ENCODE measurements at places on chromosomes 12 and 14.

GRCh38 chr12:52222692-52223091, 10.4 kb upstream of the KRT7 start:
- no peak for DNase-seq

DNA sequence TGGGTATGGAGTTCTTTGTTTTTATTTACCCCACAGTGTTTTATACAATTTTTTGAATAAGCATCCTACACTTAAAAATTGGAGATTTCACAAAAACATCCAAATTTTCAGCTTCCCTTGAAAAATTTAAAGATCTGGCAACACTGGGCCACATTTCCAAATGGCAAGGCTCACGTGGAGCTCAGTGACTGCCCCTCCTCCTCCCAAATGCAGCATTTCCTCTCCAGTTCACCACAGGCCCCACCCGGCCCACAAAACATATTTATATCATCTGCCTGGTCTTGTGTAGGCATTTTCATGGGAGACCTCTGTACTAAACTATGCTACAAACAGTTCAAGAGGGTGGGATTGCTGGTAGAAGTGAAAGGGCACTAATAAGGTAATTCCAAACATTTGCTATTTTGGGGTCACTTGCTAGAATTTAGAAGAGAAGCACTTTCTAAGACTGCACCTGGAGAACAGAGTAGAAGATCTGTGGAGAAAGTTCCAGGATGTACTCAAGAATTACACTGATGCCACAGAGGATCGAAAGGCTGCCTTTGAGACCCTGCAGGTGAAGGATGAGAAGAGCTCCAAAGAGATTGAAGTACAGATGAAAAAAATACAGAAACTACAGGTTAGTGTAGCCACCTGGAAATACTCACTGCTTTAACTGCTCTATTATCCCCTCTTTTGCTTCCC, 7.3 kb downstream of the FKBP11 start:
- peak; percentile 42 for DNase-seq

- no peak for DNase-seq
These were observed 19.0 kb upstream of the OVCH1 start for GRCh38 chr12:29516431-29516875.

DNA sequence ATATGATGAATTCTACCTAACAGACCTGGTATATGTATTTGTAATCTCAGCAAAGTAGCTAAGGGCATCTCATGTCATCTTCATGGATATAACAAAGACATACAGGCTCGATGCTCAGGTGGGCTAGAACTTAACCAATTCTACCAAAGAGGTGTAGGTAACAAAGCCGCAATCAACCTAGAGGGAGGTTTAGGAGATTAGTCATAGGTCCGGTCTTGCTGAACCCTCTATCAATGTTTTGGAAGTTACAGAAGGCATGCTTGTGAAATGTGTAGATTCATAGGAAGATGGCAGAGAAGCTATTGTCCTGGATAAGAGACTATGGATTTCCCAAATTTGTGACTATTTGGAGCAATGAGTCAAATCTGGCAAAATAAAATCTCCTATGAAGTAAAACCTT, 42.6 kb upstream of the SYCP3 start:
- no peak for DNase-seq

DNA sequence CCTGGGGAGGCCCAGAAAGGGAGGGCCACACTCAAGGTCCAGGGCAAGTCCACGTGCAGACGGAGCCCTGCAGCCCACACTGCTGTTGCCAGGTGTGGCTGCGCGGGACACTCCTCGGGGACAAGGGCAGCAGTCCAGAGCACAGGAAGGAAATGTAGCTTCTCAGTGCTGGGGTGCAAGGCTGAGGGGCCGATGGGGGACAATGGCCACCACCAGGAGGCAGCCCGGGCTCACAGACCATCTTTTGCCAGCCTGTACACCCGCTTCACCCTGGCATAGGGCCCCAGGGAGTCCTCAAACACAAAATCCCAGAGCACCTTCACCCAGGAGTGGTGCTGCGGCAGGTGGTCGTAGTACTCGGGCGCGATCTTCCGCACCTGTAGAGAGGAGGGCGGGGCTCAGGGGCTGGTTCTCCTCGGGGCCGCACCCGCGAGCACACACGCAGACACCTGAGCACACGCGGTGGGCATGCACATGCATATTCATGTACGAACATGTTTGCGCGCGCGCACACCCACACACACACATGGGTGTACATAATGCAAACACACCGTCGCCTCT, 12.8 kb downstream of the DEGS2 start:
- no peak for DNase-seq

DNA sequence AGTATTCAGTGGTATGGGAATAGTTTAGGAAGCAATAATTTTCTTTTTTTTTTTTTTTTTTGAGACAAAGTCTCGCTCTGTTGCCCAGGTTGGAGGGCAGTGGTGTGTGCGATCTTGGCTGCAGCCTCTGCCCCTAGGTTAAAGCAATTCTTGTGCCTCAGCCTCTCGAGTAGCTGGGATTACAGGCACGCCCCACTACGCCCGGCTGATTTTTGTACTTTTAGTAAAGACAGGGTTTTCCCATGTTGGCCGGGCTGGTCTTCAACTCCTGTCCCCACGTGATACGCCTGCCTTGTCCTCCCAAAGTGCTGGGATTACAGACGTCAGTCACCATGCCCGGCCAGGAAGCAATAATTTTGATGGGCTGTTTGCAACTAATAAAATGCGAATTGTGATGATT, 62.1 kb downstream of the ATG14 start:
- DNase-seq, result no peak

DNA sequence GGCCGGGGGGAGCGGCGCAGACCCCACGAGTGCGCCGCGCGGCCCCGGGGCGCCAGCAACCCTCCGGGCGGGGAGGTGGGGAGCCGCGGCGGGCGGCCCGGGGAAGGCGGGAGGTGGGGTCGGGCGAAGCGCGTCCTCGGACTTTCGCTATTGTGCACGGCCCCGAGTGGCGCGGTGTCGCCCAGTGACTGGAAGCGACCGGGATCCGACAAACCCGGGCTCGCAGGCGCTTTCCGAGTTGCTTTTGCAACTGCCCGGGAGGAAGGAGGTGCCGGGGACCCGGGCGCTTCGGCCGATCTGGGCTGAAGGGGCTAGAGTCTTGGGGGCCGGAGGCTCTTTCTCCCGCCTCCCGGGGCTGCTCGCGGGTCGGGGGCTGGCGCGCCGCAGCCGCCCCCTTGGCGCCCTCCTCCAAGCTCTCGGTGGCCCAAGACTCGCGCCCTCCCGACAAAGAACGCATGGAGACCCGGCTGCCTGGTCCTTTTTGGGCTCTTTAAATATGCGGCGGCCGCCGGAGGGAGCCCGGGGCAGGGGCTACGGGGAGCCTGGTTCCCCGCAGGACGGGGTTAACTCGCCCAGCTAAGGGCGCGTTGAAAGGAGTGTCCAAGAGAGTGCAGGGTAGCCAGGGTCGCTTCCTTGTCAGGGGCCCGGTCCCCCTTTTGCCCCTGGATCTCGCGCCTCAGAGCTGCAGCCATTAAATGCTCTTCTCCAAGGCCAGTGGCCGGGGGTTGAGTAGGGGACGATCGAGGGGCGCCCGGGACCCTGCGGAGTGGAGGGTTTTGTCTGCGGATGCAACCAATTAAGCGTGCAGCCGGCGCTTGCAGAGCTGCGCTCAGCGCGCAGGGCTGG, 1.4 kb downstream of the HMGA2 start:
- DNase-seq, result no peak

DNA sequence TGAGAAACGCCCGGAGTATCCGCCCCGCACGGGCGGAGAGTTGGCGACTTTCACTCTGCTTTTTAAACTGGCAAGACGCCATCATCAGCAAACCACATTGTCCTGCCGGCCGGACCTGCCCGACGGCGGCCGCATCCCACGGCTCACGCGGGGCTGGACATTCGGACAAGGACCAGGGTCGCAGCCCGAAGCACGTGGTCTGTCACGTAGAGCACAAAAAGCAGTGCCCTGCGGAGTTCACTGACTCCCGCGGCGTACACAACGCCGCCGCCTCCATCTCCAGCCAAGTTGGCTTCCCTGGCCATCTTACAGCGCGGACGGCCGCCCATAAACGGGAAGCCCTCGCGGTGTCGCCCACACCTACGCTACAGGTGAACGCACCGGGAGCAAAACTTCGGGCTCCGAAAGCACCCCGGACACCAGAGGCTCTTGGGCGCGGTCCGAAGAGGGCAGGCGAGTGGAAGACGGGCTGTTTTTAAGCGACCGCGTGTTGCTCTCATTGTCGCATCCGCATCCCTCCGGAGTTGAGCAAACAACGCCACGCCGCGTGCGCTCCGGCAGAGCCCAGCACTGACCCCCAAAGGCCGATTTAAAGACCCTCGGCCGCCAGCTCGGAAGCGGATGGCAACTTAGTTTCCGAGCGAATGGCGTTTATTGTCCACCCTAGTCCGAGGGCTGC, 966 bp downstream of the SINHCAF start:
- peak; percentile 13 for DNase-seq

- no peak for DNase-seq
These were observed 109.0 kb downstream of the APAF1 start for GRCh38 chr12:98754095-98754494.

DNA sequence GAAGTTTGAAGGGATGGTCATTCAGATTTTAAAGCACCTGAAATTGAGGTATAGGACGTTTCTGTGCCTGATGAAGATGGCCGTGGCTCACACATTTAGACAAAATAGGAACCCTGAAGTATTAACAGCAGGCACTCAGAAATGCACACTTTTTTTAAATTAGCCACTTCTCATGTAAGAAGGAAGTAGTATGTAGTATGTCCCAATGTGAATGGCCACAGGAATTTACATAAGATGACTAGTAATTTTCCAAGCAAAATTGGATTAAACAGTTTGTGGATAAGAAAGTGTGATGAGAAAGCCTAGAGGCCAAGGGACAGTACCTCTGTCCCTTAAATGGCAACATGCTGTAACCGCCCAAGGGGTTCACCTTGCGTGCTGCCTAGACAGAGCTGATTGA, 1.8 kb upstream of the MIS18BP1 start:
- DNase-seq, result no peak

DNA sequence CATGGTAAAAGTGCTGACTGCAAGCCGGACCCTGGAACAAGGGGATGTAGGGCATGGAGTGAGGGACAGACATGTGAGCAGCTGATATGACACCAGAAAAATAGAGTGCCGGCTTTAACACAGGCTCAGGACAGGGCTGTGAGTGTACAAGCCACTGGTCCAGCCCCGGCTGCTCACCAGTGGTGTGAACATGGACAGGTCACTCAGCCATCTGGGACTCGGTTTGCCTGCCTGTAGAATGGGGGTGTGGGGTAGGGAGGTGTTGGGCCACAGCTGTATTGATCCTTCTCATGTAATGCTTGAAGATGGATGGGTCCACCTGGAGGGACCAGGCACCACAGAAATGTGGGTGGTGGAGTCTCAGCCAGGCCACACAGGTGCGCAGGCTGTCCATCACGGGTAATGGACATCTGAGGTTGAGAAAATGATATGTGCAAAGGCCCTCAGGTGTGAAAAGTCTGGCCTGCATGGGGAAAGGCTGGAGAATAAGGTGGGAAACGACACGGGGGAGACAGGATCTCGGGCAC, 10.6 kb upstream of the KRT74 start:
- DNase-seq, result no peak

GRCh38 chr14:102316743-102317563, 2.6 kb upstream of the ZNF839 start:
- DNase-seq, result peak; percentile 96

DNA sequence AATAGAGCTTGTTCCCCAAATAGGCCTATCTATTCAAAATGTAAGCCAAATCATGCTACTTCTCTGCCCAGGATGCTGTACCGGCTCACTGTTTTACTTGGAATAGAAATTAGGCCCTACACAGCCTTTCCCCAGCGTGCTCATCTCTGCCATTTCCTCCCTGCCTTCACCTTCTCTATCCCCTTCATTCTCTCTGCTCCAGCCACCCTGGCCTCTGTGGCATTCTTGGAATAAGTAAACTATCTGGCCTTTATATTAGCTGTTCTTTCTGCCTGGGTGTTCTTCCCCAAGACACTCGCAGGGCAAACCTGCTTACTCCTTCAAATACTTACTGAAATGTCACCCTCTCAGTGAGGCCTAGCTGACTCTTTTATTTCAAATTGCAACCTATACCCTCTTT, 30.9 kb upstream of the DYRK2 start:
- no peak for DNase-seq

DNA sequence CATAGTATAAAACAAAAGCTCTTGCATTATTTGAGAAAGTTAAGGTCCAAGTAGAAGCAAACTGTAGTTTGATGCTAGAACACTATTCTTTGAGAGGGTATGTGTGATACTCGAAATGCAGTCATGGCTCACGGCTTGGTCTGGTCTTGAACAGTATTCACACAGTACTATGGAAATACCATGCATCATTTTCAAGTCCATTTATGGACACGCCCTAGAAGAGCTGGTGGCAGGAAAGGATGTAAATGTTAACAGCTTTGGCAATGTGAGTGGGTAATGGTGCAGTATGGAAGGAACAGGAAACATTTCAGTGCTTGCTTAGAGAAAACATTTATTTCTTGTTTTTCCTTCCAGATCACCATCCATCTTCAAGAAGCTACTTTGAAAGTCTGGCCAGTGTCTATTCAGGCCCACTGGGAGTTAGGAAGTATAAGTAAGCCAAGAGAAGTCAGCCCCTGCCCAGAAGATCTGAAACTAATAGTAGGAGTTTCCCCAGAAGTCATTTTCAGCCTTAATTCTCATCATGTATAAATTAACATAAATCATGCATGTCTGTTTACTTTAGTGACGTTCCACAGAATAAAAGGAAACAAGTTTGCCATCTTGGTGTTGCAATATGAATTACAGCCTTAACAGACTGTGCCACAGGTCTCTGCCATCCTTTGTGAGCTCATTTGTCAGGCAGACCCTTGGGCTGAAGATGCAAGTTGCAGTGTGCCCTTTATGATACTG, 5.7 kb upstream of the AKAP5 start:
- no peak for DNase-seq
